ENCODE measurements at places on chromosomes 7 and 10.

DNA sequence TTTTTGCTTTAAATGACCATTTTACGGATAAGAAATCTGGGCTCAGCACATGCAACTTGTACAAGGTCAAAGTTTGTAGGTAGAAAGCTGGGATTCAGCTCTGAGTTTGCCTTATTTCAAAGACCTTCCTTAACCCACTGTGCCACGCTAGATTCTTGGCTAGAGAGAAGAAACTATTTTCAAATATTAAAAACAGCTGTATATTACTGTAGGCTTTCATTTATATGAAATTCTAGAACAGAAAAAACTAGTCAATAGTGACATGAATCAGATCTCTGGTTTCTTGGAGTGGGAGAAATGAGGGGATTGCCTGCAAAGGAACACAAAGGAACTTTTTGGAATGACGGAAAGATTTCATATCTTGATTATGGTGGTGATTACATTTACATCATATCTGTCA, 53.0 kb upstream of the C1GALT1 start:
- DNase-seq: no peak

DNA sequence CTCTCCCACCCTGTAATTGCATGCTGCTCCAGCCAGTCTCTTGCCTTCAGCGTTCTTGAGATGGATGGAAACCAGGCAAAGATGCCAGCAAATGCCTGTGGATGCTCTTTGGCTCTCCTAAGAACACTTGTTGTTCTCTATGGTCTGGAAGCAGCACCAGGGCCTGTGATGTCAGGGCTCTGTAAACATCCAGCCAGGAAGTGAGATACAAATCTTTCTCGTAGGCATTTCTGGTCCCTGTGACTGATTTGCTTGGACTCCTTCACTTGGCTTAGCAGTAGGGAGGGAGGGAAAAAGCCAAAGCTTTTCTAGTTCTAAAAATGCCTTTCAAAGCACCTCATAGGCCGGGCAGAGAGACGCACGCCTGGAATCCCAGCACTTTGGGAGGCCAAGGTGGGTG, 201.3 kb downstream of the REEP3 start:
- no peak for DNase-seq

- DNase-seq: no peak
Observed at GRCh38 chr7:34341326-34341725, 316.7 kb upstream of the NPSR1 start.

- DNase-seq: no peak
Observed at GRCh38 chr10:121813857-121814256, 114.0 kb downstream of the ATE1 start.

GRCh38 chr7:128217030-128217805, 23.9 kb upstream of the LEP start:
- DNase-seq: no peak

GRCh38 chr7:108234971-108235450, 104.8 kb upstream of the LAMB4 start:
- no peak for DNase-seq

- DNase-seq: no peak
Observed at GRCh38 chr10:132360766-132361447, 28.9 kb downstream of the LRRC27 start.

DNA sequence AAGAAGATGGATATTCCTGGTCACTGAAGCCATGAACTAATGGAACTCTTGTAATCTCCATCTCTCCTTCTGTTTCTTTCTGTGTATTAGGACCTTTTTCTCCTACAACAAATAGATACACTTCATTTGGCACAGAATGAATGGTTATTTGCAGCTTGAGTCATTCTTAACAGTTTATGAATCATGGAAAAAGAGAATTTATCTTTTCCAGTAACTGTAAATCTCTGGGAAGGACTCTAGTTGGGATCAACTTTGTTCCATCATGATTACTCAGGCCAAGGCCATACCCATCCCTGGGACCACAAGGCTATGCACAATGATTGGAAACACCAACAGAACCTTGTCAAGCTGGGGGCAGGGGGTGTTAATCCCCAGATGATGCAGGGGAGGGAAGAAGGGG, 36.1 kb upstream of the MDFIC start:
- DNase-seq: no peak

DNA sequence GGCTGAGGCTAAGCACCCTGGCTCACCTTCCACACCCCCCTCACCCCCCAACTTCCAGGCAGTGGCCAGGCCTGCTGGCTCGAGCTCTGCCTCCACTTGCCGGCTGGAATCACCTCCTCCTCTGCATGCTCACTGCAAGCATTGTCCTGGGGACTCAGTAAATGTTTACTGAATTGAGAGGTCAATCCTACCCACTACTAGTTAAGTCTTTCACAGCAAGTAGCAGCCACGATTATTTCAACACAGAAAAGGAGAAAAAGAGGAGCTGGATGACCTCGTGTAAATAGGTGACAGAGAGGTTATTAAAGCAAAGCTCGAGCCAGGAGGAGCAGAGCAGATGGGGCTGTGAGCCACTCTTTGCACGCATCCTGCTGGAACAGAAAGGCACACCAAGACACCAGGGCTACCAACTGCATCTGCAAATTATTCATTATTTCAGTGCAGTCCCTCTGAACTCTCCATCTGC, 32.1 kb downstream of the HIPK2 start:
- DNase-seq: no peak

Measured in esophagus squamous epithelium (tissue), 5 donors.